ENCODE measurements at places on chromosomes 2 and 18.

DNA sequence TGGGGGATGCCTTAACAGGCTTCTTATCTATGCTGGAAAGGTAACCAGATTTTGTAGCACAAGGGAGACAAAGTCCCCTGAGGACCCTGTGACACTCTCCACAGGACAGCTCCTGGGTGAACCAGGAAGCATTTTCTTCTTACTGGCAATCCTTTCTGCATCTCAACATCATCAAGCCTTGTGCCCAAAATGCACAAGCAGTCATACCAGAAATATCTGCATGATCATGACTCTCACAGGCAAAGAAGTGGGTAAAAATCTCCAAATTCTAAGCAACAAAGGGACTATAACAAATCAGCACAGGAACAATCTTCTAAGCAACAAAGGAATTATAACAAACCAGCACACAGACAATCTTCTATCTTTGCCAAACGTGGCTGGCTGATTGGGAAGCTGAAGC is 99.1 kb upstream of the CD226 start:
- no peak for DNase-seq

GRCh38 chr2:158809816-158810215 is 14.7 kb downstream of the DAPL1 start:
- no peak for DNase-seq

GRCh38 chr2:68569604-68570003 is 73.8 kb upstream of the PROKR1 start:
- DNase-seq: no peak

- DNase-seq: no peak
These were observed 124.5 kb upstream of the CDC42EP3 start for GRCh38 chr2:37795938-37796337.

GRCh38 chr2:68230241-68231060 is 21.9 kb downstream of the PPP3R1 start:
- no peak for DNase-seq

DNA sequence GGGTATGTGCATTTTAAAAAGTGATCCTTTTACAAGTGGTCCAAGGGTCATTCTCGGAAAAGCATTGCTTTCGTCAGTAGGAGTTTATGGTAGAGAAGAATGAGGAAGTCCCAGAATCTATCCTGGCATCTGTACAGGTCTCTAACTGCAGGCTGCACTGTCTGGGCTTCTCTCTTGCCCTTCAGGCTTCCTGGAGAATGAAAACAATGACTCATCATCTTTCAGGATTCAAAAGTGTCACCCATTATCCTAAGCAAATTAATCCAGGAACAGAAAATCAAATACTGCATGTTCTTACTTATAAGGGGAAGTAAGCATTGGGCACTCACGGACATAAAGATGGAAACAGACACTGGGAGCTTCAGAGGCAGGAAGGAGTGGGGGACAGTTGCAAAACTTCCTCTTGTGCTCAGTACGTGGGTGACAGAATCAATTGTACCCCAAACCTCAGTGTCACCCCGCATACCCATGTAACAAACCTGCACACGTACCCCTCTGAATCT is 60.2 kb upstream of the TXNDC2 start:
- no peak for DNase-seq

- DNase-seq: no peak
These were observed 17.9 kb upstream of the CREB1 start for GRCh38 chr2:207511851-207512250.

DNA sequence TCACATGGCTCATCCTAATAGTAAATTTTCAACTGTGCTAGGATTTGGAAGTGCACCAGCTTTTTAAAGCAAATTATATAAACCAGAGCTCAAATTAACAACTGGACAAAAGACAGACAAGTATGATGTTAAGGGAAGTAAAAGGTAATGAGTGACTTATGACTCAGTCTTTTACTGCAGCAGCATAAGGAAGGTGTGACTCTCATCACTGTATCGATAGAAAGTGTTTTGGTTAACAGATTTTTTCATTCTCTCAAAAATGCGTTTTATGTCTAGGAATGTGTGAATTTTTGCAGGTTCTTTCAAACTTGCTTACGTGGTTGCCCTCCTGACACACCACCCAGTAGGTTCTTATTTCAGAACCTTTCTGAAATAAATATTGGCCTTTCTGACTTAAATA is 244.2 kb upstream of the BOD1L2 start:
- no peak for DNase-seq

- DNase-seq: peak; percentile 72
These were observed 807 bp downstream of the GAREM1 start for GRCh38 chr18:32469691-32470459.

DNA sequence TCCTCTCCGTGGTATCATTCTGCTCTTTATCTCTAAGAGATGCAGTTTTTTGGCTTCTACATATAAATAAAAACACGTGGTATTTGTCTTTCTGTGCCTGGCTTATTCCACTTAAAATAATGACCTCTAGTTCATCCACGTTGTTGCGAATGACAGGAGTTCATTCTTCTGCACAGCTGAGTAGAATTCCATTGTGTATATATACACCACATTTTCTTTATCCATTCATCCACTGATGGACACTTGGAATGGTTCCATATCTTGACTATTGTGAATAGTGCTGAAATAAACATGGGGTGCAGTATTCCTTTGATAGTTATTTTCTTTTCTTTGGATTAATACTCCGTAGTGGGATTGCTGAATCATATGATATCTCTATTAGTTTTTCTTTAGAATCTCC is 262.3 kb downstream of the SOX11 start:
- DNase-seq: no peak

- peak; percentile 29 for DNase-seq
These were observed 886 bp downstream of the PRKCE start for GRCh38 chr2:45652090-45653031.

DNA sequence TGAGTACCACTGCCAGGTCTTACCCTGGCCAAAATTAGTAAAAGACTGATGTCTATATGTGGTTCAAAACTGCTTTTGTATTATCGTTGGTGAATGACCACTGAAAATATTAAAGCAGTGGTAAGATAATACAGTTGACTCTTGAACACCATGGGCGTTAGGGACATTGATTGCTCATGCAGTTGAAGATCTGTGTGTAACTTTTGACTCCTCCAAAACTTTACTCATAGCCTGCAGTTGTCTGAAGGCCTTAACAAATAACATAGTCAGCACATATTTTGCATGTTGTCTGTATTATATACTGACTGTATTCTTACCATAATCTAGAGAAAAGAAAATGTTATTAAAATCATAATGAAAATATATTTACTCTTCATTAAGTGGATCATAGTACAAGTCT is 5.8 kb upstream of the ANKRD12 start:
- no peak for DNase-seq

- no peak for DNase-seq
These were observed 58.9 kb upstream of the RNU4ATAC start for GRCh38 chr2:121471532-121472469.

DNA sequence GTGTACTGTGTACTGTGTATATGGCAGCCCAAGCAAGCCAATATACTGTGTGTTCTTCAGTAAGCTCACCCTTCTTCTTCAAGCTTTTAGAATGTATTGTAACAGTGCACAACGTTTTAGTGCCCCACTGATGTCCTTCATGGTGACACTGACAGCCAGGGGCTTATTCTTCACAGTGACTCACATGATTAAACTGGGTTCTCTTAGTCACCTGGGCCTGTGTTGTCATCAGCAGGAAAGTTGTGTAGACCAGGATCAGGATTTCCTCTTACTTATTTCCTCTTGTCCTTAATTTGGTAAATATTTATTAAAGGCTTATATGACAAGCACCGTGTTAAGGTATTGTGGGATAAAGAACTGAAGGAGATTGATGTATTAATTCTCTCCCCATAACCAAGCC is 67.9 kb upstream of the THOC1 start:
- no peak for DNase-seq

DNA sequence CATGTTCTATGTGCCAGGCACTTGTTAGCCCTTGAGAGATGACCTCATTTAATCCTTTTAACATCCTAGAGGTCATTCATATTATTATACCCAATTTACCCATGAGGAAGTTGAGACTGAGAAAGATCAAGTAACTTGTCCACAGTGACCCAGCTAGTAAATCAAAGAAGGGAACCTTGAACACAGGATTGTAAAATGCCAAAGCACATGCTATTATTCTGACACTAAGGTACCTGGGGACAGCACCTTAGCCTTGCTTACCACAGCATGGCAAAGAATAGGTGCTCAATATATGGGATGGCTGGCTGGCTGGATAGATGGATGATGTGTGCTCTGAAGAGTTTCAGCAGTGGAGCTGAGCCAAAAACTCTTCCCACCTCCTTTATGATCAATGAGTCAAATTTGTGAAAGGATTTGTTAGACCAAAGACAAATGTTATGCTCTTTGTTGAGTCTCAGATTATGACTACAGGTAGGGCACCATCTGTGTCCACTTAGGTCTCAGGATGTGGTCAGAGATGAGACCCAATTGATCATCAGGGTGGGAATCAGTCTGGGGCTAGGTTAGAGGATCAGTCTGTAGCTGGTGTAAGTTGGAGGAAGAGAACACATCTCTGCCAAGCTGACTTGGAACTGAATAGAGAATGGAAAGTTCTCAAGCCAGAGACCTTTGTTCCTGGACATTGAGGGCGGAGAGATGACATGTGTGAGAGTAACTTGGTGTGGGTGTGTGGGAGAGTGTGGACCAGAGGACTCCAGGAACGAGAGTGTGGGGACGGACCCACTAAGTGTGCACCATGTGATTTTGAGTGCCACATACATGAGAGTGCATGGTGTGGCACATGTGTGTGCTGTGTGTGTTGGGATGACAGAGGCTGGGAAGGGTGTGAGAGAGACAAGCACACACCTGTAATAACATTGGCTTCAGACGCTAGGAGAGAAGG is 16.3 kb upstream of the PKDCC start:
- no peak for DNase-seq

DNA sequence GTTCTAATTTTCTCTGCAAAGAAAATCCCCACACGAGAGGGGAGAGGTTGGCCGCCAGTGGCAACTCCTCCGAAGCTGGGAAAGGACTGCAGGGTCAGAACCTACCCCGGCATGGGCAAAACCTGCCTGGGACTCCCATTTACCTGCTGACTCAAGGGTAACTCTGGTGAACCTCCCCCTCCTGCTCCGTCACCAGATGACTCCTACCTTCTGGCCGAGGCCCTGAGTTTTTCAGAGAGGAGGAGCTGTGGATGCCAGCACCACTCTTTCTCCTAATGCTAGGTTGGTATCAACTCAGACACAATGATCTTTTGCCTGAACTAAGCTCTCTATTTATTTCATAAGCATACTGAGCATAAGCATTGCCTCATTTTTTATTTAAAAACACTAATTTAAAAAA is 96.6 kb downstream of the ALPK2 start:
- no peak for DNase-seq

Measured in C1 segment of cervical spinal cord (tissue), 14 donors.